ENCODE measurements at places on chromosomes 5 and 9.

DNA sequence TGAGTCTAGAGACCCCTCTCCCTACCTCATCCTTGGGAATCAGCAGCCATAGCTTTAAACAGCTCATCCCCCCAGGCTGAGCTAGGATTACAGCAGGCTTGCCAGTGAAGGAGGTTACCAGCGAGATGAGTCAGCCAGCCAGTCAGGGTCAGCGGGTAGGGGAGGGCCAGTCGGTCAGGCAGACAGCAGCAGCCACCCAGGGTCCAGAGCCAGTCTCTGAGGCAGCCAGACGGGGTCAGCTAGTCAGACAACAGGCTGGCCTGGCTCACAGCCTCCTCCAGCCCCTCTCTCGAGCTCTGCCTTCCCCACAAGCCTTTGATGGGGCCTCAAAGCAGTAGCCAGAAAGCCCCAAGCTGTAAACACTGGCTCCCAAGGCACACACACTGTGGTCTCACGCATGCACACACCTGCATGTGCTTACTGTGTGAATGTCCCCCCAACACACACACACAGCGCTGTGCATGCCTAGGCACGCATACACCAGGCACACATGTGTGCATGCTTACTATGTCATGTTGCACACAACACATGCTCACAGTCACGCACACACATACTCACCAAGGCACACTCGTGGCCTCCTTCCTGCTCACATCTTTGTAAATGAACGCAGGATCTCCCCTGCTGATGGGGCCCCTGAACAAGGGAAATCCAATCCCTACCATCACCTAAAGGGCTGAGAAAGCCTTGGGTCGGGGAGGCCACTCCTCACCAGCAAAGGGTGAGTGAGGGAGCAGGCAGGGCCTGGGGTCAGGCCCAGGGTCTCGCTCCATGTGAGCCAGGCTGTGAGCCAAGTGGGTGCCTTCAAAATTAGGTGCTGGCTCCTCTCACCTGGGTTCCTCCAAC, 28.2 kb upstream of the CPLX2 start:
- DNase-seq = no peak

- no peak for DNase-seq
Observed at GRCh38 chr5:134392301-134392700, 19.4 kb downstream of the CDKN2AIPNL start.

DNA sequence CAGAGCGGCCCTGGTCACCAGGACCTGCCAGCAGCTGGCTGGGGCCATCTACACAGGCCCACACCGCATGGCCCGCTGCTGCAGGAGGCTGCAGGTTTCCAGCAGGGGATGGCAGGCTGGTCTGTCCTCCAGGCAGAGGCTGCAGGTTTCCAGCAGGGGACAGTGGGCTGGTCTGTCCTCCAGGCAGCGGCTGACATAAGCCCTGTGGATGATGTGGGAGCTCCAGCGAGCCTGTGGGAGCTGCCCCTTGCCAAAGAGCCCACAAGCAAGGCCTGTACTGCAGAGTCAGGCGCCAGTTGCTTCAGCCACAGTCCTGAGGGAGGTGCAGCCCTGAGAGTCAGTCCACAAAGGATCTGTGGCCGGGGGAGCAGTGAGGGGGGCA, 18.5 kb downstream of the TPPP start:
- no peak for DNase-seq

GRCh38 chr5:1402611-1403255, 42.5 kb downstream of the SLC6A3 start:
- no peak for DNase-seq

GRCh38 chr9:125393426-125393825, 131.8 kb downstream of the GAPVD1 start:
- no peak for DNase-seq

GRCh38 chr9:134188386-134189144, 24.2 kb upstream of the RNU6ATAC start:
- DNase-seq = no peak

DNA sequence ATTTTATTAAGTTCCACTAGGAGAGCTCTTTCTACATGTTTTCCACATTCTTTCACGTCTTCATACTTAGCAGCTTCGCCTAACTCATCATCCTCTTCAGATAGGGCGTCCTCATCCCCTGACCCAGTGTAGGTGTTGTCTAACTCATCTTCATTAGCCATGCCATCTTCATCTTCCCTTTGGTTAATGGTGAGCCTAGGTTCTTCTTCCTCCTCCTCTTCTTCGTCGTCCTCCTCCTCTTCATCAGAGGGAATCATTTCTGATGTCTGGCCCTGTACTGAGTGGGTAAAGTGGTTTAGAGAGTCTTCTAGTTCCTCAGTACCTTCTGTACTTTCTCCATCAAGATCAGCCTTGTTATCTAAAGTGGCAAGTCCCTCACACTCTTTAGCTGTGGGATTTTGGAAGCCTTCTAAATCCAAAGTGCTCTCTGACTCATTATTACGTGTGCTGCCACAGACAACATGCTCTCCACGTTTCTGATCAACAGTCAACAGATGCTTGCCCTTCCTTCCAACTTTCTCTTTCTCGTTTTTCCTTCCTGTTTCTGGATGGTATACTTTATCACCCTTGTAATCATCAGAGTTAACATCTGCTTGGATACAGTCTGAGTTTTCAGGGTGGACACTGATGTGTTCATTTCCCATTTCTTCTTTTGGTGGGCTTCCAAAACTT, 31.1 kb downstream of the TUT7 start:
- no peak for DNase-seq

GRCh38 chr5:140642718-140643117, 3.5 kb downstream of the TMCO6 start:
- DNase-seq = no peak

DNA sequence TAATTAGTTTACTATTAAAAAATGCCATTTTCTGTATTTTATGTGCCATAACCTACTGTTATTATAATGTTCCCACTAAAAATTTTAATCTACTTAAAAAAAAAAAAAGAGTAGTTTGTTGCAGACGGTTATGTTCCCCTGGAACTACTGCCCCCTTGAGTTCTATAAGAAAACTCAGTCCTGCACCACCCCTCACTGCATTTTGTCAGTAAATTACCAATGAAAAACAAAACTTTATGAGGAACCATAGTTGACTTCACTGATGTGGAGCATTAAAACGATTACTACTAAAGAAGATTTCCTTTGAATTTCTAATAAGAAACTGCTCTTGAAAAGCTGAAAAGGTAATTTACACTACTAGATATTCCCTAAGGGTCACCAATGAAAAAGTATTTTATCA, 288.7 kb downstream of the FBXL17 start:
- DNase-seq = no peak

- no peak for DNase-seq
Observed at GRCh38 chr5:129244478-129244877, 149.9 kb downstream of the ISOC1 start.

DNA sequence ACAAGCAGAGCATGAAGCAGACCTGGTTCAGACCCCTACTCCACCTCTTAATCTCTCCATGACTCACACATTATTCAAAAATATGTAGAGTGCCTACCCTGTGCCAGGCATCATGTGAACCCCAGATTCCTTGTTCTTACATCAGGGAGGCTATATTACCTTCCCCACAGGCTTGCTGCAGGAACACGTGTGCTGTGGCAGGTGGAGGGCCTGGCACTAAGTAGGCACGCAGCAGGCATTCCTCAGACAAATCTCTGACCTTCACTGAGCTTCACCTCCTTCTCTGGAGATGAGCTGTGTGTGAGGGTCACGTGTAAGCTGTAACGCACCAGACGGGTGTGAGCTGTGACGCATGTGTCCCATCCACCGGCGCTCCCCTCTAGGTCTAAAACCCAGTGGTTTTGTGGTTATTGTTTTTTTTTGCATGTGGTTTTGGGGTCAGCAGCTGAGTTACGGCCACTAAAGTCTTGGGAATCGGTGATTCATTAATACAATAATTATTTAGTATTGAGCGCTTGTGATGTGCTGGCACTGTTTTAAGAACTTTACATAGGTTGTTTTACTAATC, 30.3 kb downstream of the ANGPTL2 start:
- DNase-seq = no peak

- DNase-seq = no peak
Observed at GRCh38 chr5:111781200-111781599, 24.2 kb upstream of the NREP start.

- no peak for DNase-seq
Observed at GRCh38 chr9:123649909-123650308, 280.0 kb downstream of the DENND1A start.

GRCh38 chr9:13151489-13151888, 128.0 kb downstream of the MPDZ start:
- no peak for DNase-seq

DNA sequence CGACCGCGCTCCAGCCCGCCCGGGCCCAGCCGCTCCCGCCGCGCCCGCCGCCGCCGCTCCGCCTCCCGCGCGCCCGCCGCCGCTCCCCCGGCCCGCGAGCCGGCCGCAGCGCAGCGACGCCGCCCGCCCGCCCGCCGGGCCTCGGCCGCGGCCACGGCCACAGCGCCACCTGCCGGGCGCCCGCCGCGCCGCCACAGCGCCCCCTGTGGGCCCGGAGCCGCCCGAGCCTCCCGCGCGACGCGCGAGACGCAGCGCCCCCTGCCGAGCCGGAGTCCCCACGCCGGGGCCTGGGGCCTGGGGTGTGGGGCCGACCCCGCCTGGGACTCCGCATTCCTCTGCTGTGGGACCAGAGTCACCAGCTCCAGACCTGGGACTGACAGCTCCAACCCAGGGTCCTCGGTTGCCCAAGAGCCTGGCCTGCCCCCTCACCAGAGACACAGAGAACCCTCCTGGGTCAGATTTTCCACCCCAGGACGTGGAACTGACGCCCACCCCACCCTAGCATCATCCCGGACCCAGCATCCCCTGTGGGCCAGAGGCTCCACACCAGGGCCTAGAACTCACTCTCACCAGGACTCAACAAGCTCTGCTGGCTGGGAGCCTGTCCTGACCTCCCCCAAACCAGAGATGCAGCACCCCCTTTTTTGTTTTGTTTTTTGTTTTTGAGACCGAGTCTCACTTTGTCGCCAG, at the start of gene RAPGEF1:
RAPGEF1 (minus strand) TSS at position 118 of the 690 bp plus-strand sequence. CDS start 246 bp downstream, outside the sequence.
- peak; percentile 60 for DNase-seq

DNA sequence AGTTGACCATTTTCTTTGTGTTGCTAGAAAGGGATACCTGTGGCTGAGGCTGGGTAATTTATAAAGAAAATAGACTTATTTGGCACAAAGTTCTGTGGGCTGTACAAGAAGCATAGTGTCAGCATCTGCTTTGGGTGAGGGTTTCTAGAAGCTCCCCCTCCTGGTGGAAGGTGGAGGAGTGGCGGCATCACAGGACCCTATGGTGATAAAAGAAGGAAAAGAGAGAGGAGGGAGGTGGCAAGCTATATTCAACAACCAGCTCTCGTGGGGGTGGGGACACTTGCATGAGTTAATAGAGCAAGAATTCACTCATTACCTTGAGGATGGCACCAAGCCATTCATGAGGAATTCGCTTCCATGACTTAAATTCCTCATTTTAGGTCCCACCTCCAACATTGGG, 2041.4 kb upstream of the CDH9 start:
- no peak for DNase-seq

DNA sequence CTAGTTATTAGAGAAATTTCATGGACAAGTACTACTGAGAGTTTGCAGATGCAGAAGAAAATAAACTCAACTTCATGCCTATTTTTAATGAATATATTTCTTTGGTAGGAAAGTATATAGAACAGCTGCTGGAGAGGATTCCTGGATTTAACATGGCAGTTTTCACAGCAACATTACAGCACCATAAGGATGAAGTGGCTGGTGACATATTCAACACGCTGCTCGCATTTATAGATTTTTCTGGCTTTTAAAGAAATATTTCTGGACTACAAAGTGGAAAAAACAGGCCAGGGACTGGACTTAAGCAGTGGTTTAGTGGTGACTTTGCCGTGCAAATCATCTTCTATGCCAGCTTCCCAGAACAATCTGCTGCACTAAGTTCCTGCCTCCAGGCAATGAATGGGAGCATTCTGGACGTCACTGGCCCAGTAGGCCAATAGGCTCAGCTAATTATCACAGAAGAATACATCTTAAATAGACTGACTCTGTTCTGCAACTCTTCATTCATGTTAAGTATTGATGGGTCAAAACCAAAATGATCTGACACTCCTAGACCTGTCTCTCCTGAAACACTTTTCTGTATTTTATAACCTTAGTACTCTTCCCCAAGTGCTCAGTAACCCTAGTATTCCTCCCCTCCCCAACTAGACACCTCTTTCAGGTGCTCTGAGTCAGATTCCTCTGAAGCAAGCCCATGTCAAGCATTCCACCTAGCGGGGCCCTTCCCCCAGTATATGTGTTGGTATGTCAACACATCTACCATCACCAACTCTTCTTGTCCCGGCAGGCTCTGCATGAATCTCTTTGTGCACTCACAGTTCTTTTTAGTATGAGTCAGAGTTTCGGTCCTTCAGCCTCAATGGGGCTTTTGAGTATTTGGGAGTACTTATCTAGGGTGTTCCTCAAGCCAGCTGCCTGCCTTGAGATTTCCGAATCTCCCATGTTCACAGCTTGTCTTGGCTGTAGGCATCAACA, 625.5 kb downstream of the CHSY3 start:
- no peak for DNase-seq

GRCh38 chr9:31639451-31639850, 745.0 kb upstream of the ACO1 start:
- DNase-seq = no peak

- DNase-seq = no peak
Observed at GRCh38 chr5:25056836-25057235, 412.1 kb upstream of the CDH10 start.

GRCh38 chr9:133478851-133479711, at the start of gene SLC2A6:
TSS of gene SLC2A6 (minus strand) at chr9:133479099. CDS start at chr9:133479059, 40 bp downstream.
- DNase-seq = peak; percentile 54

DNA sequence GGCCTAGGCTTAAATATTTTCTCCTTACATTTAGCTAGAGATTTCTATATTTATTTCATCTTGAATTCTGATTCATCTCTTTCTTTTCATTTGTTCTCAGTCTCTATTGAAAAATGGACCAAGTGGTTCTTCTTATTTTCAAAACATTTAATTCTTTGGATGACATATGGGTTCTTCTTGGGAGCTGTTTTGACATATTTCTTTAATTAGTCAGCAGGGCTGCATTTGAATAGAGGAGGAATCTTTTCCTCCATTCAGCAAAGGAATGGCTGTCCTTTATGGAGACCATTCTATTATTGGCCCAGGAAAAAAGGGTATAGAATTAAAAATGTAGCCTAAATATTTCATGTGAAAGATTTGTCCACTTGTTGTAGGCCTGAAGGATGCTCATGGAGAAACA, 109.9 kb downstream of the RPS23 start:
- no peak for DNase-seq

DNA sequence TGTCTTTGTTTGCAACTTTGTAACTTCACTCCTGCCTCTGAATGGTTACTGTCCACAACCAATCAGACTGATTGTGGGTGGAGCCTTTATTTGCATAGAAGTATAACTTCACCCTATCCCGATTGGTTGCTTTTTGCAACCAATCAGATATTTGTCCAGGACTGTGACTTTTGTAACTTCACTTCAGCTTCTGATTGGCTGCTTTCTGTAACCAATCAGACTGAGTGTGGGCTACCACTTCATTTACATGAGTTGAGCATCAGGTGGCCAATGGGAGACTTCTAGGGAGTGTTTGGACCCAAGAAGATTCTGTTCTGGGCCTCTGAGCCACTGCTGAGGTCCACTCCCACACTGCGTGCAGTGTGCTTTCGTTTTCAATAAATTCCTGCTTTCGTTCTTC, 1810.7 kb upstream of the CDH6 start:
- no peak for DNase-seq
